Effector memory CD4-positive, alpha-beta T cell (primary cell): ENCODE measurements at places on chromosomes 1 and 21.
A peak's percentile ranks its signal among the peaks of the same experiment; 100 is the strongest.

GRCh38 chr1:39954324-39954869 is 548 bp upstream of the MFSD2A start:
- no peak for DNase-seq

GRCh38 chr1:151344291-151344690 is 2.8 kb downstream of the RFX5 start:
- DNase-seq, result no peak

DNA sequence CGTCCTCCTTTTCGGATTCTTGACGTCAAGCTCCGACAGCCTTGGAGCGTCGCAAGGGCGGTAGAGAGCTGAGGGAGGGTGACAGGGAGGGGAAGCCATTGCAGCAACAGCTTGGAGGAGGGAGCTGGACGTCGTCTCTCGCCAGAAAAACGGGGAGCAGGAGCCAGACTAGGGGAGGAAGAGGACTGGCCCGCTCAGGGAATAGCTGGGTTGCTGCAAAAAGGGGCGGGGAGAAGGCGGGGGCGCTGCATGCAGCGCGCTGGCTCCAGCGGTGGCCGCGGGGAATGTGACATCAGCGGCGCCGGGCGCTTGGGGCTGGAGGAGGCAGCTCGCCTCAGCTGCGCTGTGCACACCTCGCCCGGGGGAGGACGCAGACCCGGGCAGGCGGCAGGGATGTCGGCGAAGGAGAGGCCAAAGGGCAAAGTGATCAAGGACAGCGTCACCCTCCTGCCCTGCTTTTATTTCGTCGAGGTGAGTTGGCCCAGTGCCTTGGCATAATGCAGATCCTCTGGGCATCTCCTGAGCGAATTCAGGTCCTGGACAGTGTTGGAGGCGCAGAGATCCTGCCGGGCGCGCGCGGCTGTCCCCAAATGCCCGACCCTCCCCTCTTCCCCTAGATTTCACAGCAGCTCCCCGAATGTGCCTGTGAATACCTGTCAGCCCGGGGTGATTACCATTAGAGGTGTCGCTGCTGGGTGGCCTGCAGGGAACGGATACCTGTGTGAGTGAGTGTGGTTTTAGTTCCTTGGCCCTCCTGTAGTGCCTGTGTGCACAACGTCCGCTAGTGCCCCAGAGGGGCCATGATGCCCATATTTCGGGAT is at the start of gene PLPPR4:
Gene PLPPR4, plus strand, starts transcription at position 292 of the 821 bp plus-strand sequence. Its CDS starts 102 bp downstream, at position 394.
- no peak for DNase-seq

- no peak for DNase-seq
Observed at GRCh38 chr21:37908691-37909090, 7.6 kb downstream of the KCNJ6 start.

DNA sequence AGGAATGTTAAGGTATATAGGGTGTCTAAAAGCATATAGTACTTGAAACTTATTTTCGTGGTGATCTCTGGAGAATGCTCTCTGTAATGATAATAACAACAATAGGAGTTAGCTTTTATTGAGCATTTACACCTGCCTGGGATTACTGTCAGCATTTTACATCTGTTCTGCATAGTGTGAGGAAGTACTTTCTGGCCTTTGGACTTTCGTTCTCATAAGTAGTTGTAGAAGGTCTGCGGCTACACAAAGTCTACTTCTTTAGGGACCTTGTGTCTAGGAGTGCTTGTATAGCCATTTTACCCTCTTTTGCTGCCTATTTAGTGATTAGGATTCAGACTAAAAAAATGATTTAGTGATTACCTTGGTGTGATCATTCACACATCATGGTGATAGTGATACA is 103.6 kb upstream of the GPR52 start:
- DNase-seq, result no peak

DNA sequence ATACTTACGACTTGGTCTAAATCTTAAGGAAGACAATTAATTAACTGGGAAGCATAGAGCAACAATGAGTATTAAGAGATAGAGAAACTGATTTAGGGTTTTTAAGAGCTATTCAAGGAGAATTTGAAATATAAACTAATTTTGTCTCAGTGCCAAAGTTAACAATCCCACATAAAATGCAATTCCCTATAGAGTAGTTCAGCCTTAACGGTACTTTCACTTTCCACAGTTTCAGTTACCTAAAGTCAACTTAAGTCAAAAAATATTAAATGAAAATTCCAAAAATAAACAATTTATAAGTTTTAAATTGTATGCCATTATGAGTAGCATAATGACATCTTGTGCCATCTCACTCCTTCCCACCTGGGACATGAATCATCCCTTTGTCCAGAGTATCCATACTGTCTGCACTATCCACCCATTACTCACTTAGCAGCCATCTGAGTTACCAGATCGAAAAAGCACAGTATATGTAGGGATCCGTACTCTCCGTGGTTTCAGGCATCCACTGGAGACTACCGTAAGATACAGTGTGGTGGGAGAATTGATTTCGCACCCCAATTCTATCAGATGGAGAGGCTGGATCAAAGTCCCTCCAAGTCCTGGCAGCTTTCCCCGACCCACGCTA is 4.8 kb upstream of the SARS1 start:
- no peak for DNase-seq

GRCh38 chr1:29739176-29739575 is 502.9 kb downstream of the PTPRU start:
- no peak for DNase-seq

DNA sequence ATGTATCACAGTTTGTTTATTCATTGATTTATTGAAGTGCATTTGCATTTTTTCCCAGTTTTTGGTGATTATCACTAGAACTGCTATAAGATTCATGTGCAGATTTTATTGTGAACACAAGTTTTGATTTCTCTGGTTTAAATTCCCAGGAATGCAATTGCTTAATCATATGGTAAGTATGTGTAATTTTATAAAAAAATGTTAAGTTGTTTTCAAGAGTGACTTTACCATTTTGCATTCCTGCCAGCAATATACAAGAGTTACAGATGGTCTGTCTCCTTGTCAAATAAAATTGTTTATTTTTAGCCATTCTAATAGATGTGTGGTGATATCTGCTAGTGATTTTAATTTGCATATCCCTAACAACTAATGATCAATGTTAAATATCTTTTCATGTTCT is 127.3 kb upstream of the APP start:
- DNase-seq, result no peak

- peak; percentile 36 for DNase-seq
Observed at GRCh38 chr1:110053552-110054428, 16.7 kb downstream of the ALX3 start.

DNA sequence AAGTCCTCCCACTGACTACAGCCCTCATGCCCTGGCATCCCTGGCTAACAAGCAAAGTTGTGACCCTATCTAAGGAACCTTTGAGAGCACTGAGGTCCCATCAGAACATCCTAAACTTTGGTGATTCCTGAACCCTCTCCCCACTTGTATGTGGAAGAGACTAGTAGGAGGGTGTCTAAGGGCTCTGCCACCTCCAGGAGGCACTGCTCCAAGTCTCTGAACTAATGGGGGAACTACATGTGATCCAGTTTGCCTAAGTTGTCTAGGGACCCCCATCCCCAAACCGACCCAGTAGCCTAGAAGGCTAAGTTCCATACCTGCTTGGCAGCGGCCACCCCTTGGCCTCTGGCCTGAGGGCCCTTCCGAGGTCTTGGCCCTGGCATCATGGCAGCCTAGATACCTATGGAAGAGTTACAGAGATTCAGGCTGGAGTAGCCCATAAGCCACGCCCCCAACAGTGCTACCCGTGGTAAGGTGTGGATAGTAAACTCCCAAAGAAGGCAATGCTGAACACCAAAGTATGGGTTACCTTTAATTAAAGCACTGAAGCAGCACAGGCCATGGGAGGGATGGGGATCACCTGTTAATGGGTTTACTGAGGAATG is 1.7 kb downstream of the CC2D1B start:
- no peak for DNase-seq

DNA sequence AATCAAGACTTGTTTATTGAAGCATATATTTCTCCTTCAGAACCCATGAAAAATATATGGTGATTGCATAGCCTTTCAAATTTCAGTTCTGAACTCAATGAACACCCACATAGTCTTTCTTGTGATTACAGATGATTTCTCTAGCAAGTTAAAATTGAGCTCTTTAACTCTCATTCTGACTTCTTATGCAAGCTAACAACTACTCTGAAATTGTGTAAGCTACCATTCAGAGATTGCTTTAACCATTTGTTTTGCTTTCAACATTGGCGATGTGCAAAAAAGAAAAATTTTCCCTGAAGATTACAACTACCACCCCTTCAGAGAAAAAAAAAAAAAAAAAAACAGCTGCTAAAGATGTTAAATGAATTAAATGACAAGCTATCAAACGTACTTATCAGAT is 193.9 kb downstream of the DAB1 start:
- DNase-seq, result no peak

DNA sequence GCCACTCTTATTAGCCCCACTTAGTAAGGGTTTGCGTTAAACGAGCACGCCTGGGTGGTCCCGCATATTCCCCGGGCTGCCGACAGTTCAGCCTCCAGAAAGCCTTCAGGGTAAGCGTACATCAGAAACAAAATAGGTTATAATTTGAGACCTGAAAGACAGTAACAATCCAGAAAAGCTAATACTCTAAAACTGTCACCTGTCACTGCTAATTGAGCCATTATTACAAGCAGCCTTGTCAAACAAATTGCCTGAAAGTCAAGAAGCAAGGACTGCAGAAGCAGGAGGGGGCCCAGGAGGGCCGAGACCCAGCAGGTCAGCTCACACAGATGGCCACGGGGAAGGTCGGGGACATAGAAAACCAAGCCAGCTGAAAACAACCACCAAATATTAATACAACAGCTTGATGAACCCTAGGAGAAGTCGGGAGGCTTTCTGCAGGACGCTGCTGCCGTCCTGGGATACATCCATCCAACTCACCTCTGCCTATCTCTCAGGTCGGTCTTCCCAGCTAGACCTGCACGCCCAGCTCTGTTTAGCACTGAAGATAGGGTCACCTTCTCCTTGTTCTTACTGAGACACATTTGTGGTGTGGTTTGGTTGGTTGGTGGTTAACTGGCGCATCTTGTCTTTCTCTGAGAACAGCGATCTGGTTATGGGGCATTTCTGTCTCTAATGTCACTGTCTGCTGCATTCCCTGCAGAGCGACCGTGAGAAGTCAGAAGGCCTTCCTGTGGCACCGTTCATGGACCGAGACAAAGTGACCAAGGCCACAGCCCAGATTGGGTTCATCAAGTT is 110.8 kb downstream of the WDR4 start:
- no peak for DNase-seq

GRCh38 chr1:1179346-1179982 is 5.8 kb downstream of the TTLL10 start:
- DNase-seq, result no peak
